ENCODE measurements at places on chromosomes 2 and 18.

- DNase-seq, result no peak
Observed at GRCh38 chr2:235952714-235953113, 215.5 kb downstream of the GBX2 start.

DNA sequence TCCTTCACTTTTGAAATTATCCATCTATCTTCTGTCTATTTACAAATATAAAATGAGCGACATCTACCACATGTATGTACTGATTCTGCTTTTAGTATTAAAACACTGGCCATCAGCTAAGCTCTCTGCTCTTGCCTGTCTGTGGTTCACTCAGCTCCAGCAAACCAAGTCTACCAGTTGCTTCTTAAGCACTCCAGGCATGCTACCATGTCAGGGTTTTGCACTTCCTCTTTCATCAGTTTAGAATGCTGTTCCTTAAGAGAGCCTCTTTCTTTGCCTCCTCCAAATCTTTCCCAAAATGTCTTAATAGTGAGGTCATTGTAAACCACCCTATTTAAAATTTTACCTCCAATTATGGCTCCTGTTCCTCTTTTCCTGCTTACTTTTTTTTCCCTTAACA, 59.5 kb downstream of the SCN3A start:
- DNase-seq, result no peak

DNA sequence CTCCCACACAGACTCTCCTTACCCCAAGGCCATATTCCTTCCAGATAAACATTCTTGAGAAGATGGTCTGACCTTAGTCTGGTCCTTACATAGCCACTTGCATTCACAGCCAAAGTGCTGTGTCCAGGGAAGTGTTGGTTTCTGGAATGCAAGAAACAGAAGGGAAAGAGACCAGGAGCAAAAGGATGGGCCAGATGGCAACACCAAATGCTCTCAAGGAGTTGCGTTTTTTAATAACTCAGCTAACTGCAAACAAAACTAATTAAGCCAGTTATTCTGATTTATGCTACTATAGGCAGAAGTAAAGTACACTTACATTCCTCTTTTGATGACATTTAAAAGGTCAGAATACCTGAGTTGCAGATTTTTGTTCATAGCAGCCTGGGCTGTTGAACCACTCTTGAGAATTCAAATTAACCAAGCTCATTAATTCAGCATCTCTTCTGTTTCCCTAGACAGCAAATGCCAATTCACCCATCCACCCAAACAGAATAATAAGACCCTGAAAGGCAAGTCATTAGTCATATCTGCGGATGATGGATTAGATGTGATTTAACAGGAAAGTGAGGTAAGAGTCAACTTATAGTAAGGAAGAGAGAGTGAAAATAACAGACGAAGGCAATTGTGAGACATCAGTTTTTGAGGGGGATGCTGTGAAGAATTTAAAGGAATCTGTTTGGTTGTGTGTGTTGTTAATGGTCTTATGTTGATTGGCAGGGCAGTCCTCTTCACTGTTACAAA, 18.8 kb downstream of the CCDC85A start:
- DNase-seq, result no peak

GRCh38 chr2:22683914-22684313, 701.1 kb upstream of the KLHL29 start:
- DNase-seq, result no peak

GRCh38 chr2:232970051-232970450, 43.0 kb downstream of the NGEF start:
- DNase-seq, result no peak

DNA sequence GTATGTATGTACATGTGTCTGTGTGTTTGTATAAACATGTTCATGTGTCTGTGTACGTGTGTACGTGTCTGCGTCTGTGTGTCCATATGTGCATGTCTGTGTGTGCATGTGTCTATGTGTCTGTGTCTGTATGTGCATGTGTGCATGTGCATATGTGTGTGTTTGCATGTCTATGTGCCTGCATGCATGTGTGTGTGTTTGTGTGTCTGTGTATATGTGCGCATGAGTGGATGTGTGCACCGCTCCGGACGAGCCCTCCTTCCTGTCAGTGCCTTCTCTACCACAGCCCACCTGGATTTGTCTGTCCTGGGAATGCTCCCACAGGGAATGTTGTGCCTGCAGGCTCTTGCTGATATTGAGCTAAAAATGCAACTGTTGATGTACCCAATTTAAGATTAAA, 113.3 kb upstream of the EPC2 start:
- DNase-seq, result no peak

DNA sequence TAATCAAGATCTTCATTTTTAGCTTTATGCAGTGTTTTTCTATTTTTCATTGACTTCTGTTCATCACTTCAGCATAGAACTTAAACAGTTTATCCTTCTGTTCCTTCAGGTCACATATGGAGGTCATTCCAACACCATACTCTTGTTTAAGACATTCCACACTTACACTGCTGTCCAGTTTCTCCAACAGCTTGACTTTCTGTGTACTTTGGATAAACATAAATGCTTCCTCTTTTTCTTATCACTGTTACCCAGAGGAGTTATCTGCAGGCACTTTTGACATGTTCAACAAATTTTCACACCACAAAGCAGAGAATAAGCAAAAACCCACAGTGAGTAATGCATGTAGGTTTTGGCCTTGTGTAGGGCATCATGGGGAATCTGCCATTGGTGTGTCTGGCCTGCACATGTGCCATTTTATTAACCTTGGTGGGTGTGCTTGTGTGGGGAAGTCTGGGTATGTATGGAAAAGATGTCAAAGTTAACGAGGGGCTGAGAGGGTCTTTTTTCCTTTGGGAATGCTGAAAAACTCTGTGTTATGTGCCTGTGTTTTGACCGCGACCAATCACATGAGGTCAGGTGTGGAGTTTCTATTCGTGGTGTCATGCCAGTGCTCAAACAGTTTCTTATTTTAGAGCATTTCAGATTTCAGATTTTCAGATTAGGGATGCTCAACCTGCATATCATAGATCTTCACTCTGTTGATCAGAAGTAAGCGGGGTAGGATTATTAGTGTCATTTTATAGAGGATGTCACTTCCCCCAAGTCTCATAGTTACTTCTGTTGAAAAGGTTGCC, 53.9 kb upstream of the ACVR1 start:
- DNase-seq, result no peak

- DNase-seq, result no peak
Observed at GRCh38 chr2:191797942-191798876, 48.7 kb downstream of the CAVIN2 start.

DNA sequence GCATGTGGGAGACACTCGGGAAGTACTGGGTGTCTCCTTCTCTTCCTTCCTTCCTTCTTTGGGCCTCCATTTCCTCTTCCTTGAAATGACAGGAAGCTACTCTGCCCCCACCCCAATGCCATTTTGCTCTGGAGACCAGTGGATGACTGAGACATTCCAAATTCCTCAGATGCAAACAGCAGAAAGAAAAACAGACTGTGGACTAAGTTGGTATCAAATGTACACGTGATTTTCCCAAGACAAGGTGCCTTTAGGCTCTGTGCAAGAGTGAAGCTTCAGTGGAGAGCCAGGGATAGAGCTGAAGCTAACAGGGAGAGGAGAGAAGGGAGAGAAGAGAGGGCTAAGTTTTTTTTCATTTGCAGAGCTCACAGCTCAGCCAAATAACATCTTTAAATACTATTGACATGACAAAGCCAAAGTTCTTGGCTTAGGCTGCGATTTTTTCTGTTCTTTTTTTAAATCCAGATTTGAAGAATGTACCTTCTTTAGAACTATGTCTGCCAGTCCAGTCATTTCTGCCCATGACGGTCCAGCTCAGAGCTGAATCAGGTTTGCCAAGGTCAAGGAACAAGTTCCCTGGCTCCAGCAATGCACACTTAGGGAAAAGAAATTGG, 84.5 kb upstream of the LCLAT1 start:
- no peak for DNase-seq

DNA sequence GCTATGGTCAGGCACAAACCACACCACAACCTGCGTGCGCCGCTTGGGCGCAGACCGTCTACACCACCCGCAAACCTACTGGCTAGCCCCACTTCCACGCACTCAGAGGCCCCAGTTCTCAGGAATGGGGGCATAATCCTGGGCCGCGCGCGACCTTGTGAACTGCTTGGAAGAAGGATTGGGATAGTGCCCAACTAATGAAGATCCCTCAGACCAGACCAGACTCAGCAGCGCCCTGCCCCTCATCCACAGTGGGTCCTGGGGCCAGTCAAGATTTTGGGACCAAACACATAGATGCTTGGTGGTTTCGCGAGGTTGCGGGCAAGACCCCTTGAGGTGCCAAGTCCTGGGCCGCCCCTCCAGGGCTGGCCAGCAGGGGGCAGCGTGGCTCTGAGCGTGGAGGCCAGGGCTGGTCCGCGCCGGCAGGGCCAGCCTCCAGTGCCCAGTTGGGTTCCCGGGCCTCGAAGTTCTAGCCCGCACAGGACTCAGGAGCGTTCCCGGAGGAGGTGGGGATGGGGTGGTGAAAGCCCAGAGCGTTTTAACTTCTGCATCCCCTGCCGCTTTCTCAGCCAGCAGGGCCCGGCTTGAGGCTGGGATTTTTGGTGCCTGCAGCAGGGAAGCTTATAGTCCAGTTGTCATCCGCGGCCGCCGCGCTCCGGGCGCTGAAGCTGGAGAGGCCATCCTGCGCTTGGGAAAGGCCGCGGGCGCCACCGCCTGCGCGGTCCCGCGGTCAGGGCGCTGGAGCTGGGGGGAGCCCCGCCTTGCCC, 8.3 kb downstream of the OSR1 start:
- DNase-seq, result no peak

DNA sequence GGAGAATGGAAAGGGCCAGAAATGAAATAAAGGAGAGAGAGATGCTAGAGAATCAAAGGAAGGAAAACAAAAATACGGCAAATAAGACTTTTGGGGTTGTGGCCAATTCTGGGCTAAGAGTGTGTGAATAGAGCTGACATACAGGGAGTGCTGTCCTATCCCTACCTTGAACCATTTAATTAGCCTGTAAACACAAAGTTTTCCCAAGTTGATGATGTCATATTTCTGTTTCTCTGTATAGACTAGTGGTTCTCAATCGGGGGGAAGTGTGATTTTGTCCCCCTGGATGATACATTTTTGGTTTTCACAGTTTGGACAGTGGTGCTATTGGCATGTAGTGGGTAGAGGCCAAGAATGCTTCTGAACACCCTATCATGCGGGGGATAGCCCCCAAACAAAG, 148.8 kb downstream of the ACTR3 start:
- no peak for DNase-seq

- no peak for DNase-seq
Observed at GRCh38 chr2:10777842-10778723, 34.5 kb downstream of the PDIA6 start.

GRCh38 chr2:181169503-181169902, 189.1 kb downstream of the UBE2E3 start:
- DNase-seq, result no peak

- no peak for DNase-seq
Observed at GRCh38 chr2:119598596-119599263, 54.5 kb downstream of the CFAP221 start.

- DNase-seq, result no peak
Observed at GRCh38 chr18:29779096-29779495, 1263.4 kb downstream of the DSC3 start.

DNA sequence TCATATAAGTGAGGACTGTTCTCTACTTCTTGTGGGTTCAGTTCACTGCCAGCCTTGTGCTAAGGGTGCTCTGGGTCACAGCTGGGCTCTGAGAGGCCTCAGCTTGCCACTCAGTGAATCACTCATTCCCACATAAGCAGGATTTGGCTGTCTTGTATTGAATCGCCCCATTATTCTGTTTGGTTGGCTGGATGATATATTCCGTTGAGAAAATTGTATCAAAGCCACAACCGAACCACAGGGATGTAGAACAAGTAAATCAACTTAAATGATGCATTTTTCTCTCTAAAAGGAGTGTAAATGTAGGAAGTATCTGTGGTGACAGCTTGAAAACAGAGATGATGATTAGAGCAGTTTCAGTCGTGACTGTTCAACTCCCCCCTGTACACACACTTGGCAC, 39.6 kb downstream of the TTC39C start:
- DNase-seq, result no peak

- no peak for DNase-seq
Observed at GRCh38 chr2:71798266-71799012, 345.1 kb downstream of the DYSF start.

DNA sequence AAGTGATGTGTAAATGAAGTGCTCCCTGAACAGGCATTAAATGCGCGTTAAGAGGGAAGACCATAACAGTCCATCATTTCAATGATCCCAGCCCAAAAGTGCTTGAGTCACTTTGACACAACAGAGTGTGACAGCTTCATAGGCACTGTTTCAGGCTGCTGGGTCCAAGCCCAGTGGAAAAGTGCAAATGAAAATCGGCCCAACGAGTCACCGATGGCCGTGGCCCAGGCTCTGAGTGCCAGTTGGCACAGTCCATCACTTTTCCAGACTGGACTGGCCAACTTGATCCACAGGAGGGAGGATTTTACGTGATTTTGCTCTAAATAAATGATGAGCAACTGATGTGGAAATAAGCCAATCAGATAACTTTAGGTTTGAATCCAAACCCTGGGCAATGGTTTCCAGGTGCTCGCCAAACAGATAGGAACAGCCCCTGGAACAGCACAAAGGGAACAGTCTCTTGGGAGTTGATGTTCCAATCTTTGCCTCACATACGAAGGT, 114.0 kb downstream of the SP3 start:
- DNase-seq, result no peak

- no peak for DNase-seq
Observed at GRCh38 chr2:97763176-97763845, 49.9 kb downstream of the ZAP70 start.

DNA sequence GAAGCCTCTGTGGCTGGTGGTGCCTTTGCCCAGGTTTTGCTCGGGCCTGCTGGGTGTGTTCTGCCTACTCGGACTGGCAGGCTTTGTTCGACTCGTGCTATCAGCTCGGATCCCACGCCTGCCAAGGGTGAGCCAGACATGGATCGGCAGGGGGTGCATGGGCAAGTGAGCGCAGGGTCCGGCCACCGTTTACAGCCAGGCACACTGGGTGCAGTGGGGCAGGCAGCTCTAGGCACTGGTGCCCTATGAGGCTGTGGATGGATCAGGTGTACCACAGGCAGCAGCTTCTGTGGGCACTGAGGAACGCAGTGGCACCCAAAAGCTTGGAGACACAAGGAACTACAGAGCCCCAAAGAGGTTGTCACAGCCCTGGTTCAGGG, 25.6 kb downstream of the MARCHF7 start:
- DNase-seq, result no peak

GRCh38 chr2:24825883-24826772, 32.9 kb downstream of the CENPO start:
- DNase-seq, result no peak

- no peak for DNase-seq
Observed at GRCh38 chr2:62968168-62968567, 82.5 kb upstream of the OTX1 start.

DNA sequence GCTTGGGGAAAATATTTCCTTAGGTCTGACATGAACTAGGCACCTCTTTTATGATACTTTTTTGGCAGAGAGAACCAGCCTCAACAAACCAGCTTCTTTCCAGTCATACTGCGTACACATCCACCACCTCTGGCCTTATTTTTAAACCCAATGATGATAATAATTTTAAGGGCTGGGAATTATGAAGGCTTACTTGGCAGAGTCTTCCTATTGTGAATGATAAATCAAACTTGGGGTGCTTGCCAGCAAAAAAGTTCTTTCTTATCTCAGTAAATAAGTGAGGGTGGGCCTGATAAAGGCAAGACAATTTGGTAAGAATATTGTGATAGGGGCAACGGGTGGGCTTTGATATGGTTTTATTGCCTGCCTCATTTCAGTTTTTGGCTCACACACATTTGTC, 1230.2 kb upstream of the ZEB2 start:
- DNase-seq, result no peak
